ENCODE measurements at places on chromosomes 3 and 15.

GRCh38 chr3:187104933-187105332 is 34.4 kb downstream of the RPL39L start:
- DNase-seq: peak; percentile 36

DNA sequence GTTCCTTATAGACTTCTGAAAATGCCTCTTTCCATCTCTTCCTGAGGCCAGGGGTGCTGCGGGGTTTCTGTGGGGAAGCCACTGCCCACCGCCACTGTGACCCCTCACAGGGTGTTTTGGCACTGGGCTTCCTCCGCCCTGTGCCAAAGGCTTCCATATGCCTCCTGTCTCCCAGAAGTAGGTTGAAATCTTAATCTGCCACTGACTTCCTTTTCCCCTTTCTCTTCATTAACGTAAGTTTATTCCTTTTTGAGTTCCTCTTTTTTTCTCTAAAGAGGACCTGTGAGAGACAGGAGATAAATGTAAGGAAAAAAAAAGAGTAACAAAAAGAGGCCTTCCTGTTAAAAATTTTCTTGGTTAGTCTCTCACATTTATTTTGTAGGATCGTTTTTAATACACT is 220.5 kb downstream of the CTNNB1 start:
- no peak for DNase-seq

GRCh38 chr3:10085738-10086137 is 22.3 kb downstream of the FANCD2OS start:
- DNase-seq: no peak

GRCh38 chr3:38721207-38721772 is 71.8 kb upstream of the SCN5A start:
- DNase-seq: no peak

DNA sequence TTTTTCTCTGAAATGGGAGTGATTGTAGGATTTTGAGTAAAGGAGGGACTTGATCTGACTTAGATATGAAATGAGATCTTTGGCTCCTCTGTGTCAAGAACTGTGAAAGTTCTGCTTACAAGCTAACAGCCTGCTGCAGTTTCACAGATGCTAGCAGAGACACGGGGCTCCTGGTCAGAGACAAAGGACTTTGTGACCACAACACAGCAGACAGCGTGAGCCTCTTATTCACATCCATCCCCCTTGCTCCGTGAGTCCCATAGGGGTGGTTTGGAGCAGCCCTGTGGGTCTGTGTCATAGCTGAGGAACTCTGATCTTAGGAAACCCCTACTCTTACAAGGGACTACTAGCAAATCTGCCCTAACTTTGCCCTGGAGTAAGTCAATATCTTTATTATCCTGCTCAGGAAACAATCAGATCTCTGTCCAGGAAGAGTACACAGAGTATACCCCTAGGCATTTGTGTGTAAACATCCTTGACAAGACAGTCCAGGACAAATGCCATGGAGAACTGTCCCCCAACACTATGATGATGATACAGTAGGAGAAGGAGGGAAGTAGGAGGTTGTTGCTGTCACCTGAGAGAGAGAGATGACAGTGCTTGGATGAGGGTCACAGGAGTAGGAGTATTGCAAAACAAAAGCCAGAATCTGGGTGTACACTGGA is 80.0 kb downstream of the CLSTN2 start:
- DNase-seq: no peak

DNA sequence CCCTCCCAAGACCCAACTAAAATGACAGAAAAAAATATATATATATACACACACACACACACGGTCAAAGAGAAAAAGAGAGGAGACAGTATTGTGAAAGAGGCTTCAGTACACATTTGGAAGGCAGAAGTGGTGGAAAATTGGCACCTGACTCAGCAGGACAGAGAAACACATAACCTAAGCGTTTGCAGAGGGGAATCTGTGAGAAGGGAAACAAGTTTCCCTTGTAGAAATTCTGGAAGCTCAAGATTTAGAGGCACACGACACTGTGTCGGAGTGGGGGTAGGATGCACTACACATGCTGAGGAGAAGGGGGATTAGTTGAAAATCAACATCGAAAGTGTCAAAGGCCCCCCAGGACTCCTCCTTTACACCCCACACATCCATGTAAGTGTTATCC is 53.1 kb downstream of the PAK2 start:
- DNase-seq: no peak

DNA sequence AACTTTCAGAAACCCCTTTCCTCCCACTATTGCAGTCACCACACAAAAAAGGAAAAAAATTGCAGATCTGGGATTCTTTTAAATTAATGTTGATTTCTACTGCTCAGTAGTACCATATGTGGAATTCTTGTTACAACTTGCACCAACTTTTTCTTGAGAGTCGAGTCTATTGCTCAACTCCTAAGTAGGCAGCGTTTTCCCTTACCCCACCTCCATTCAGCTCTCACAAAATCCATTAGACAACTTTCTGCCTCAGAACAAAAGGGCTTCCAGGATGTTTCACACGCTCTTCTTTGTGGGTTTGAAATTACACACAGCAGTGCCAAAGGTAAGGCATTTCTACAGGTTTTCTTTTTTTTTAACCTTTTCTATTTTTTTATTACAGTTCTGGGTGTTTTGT is 179.5 kb downstream of the ANXA2 start:
- DNase-seq: no peak

All from fibroblast of skin of right quadriceps (primary cell).